NCI-H748 treated with DMSO at 0.1 percent for 48 hours (cell line): ENCODE measurements at places on chromosomes 1 and 21.

- no peak for DNase-seq
Measured at GRCh38 chr1:204157962-204158361, 6.1 kb upstream of the ETNK2 start.

DNA sequence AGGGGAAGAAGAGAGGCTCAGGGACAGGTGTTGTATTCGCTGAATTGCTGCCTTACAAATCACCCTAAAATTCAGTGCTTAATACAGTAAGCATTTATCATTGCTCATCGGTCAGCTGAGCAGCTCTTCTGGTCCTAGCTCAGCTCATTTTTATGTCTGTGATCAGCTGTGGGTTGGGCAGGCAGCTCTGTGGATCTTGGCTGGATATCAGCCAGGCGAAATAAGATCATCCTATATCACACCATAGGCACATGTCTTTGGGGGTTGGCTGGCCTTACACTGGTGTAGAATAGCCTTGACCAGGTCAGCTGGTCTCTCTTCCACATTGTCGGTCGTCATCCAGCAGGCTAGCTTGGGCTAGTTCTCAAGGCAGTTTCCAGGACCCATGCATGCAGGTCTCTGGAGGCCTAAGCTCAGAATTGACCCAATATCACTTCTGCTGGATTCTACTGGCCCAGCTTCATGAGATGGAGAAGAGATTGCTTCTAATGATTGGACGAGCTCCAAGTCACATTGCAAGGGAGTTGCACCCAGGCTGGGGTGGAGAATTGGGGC, 448.6 kb downstream of the KIF26B start:
- no peak for DNase-seq

DNA sequence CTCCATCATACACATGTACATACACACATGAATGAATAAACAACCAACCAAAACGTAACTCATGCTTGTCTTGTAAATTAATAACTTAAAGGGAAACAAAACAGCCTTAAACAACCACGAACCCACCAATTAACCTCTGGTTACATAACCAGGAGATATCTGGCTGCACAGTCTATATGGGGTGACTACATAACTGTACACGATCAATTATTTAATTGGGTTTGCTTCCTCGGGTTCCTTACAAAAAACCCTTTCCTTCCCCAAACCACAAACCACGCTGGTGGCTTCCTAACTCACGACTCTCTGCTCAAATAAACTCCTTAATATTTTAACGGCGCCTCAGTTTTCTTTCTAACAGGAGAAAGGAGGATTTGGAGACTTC, 744 bp downstream of the ZNF670 start:
- DNase-seq: peak; percentile 9

DNA sequence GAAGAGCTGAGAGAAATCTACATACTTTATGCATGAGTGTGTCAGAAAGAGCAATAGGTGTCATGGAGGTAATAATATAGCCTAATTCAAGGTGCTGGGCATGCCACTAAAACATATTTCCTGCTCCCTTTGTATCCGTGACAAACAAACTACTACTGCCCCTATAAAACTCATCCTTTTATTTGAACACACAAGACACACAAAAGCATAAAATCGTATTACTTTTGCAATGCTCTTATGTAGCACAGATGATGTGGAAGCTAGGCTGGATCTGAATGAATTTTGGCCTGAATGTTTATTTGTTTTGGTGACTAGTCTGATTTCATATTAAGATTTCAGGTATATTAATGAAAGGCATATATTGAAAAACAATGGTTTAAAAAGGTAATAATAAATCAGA, 239.3 kb upstream of the NEGR1 start:
- no peak for DNase-seq

DNA sequence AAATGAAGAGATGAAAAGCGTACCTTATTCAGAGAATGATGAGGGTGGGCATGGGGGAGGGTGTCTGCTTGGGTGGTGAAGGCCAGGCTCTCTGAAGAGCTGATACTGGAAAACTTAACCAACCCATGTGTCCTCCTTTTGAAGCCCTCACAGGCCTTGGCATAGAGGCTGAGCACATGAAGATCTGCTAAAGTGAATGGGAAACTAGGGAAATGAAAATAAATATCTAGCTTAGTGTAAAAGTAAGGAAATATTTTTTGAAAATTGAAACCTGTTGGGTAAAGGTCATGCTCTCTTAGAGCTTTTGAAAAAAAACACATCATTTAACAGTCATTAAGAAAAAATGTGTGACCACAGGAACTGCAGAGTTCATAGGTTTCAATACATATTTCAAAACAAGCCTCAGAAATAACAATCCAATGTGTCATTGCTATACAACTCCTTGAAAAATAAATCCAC, 40.5 kb upstream of the RALGPS2 start:
- no peak for DNase-seq

DNA sequence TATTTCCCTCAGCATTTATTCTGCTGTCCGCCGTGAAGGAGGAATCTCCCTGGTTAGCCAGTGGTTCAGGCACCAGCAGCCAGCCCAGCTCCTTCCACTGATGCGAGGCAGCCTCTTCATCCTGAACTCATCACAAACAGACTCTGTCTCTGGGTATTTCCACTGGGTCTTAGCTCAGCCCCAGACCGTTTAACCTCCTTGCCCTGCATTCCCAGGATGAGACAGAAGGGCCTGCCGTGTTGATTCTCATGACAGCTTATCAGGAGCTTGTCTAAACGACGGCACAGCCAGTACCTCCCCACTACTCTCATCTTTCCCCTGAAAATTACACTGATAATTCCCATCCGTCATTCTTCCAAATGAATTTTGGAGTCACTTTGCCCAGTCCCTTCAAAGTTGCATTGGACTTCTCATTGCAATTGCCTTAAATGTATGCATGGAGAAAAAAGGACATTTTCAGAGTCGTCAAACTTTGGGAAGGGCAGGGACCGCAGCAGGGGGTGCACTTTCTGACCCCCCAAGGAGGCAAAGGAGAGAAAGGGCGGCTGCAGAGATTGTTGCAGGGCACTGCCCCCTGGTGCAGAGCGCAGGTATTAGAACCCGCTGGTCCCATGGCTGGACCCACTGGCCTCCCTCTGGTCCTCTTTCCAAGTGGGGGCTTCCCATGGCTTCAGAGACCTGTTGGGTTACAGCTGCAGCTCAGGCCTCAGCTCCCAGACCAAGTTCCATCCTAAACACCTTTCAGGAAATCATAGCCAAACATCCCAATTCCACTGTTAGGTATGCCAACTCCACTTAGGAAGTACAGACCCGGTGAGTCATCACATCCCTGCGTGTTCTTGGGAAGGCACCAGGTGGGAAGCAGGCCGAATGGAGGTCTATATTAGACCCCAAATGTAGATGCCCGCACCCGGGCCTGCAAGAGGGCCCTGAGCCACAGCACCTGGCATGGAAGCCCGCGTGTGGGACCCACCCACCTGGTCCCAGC, 3.7 kb upstream of the MEGF6 start:
- no peak for DNase-seq

DNA sequence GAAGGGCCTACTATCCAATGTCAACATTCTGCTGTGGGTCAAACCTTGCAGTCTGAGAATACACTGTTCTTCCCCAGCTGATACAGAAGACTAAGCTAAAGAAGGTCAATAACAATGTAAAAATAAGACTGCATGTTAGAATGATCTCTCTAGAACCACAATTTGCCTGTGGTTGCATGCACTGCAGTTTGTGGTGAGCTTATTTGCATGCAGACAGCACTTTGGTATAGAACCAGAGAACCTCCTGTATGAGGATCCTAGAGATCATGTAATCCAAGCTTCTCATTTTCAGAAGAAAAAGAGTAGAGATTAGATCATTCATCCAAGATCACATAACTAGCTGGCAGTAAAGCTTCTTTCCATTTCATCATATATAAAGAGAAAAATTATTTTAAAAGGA, 15.8 kb downstream of the SYNJ1 start:
- no peak for DNase-seq

- no peak for DNase-seq
Measured at GRCh38 chr21:30829659-30830058, at the start of gene KRTAP7-1. Gene KRTAP7-1, minus strand, starts transcription at chr21:30829759. Its CDS starts 61 bp downstream, at chr21:30829698.

- no peak for DNase-seq
Measured at GRCh38 chr1:246805135-246805716, 81.0 kb downstream of the SCCPDH start.
